ENCODE measurements at places on chromosomes 1 and 21.

DNA sequence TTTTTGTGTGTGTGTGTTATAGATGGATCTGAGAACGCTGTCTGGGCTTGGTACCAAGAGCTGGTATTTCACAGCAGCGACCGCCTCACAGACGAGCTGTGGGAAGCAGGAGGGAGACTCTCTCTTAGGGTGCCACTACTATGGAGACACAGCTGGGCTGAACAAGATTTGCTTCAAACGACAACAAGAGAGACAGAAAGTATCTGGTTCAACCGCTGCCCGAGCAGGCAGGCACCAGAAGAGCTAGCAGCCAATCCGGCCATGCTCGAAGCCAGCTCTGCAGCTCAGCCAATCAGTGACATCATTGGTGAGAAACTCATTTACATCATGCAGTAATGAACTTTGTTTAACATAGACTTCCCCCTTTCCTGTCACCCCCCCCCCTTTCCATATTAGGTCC is 341.3 kb downstream of the USP25 start:
- no peak for DNase-seq

DNA sequence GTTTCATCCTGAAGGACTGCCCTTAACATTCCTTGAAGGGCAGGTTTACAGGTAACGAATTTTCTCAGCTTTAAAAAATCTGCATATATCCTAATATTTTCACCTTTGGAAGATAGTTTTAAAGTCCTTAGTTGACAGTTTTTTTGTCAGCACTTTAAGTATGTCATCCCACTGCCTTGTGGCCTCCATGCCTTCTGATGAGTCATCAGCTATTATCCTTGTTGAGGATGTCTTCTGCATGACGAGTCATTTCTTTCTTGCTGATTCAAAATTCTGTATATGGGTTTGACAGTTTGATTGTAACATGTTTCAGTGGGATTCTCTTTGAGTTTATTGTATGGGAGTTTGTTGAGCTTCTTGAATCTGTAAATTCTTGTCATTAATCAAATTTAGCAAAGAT is 500.6 kb downstream of the DISC1 start:
- DNase-seq = no peak

DNA sequence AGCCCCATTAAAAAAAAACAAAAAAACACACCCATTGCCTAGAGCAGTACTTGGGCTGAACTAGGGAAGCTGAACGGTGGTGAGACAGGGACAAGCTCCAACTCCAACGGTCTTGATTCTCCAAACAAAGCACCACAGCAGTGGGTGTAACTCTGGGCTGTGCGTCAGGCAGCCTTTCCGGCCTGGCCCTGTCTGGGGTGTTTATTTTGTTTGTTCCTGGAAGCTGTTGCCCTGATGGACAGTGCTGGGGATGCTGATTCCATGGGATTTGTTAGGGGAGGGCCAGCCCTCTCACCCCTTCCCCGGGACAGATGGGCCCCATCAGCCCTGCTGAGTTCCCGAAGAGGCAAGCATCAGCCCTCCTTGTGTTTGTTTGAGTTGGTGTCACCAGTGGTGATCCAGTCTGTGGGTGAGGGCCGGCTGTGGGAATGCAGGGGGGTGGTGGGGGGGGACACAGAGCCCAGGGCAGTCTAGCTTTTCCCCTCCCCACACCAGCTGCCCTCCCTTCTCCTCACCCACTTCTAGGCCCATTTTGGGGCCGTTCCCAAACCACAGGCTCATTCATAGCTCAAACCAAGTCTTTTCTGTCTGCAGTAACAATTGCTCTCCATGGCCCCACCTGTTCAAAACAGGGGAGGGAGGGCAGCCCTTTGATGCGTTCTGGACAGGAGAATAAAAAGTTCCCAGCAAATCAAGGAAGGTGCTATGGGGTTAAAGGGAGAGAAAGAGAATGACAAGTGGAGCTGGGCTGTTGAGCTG is 4.5 kb downstream of the WNT2B start:
- DNase-seq = no peak

GRCh38 chr1:225483818-225484656 is 56.2 kb upstream of the LBR start:
- no peak for DNase-seq
